ENCODE measurements at places on chromosomes 7 and 10. TPM values are rescaled to one million over a fixed set of nuclear protein-coding genes. Genes with fewer than 3 reads are reported as not detected.

The C10orf105 gene
- not detected for polyA plus RNA-seq

The CTAGE8 gene
- 5.4 TPM for polyA plus RNA-seq

The FAM25A gene
- polyA plus RNA-seq = not detected

The SPDYE11 gene
- polyA plus RNA-seq = not detected

The CRYGN gene
- polyA plus RNA-seq = not detected

The FAM20C gene
- polyA plus RNA-seq = 114 TPM

The DOCK4 gene
- polyA plus RNA-seq = 3.2 TPM

The PARG gene
- polyA plus RNA-seq = 7.8 TPM

The CELF2 gene
- polyA plus RNA-seq = 1.7 TPM

The ELFN1 gene
- 3.5 TPM for polyA plus RNA-seq
